ENCODE measurements at places on chromosomes 6 and 20.

DNA sequence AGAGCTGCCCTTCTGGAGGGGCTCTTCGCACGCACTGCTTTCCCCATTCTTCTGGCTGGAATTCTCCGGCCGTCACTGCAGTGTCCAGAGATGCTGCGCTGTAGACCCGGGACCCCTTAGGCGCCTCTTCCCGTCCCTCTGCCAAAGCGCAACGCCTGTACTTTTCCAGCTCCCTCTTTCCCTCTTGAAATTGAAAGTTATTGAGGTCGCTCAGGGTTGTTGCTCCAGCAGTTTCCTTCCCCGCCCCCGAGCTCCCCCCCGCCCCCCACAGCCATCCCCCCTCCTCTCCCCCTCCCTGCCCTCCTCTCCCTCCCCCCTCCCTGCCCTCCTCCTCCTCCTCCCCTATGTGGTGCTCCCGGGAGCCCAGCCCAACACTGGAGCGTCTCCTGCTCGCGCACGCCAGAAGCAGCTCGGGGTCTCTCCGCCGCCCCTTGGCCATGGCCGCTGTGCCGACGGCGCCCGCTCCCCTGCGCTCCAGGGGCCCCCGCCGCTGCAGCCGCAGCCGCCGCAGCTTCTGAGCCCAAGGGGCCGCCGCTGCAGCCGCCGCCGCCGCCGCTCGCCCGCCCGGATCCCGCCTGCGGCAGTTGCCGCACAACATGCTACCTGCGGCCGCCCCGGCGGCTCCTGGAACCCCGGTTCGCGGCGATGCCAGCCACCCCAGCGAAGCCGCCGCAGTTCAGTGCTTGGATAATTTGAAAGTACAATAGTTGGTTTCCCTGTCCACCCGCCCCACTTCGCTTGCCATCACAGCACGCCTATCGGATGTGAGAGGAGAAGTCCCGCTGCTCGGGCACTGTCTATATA lies at the start of gene RSPO3:
Gene RSPO3 (plus strand): TSS at position 374 of the 804 bp plus-strand sequence. CDS start 522 bp downstream, outside the sequence.
- DNase-seq, result no peak

DNA sequence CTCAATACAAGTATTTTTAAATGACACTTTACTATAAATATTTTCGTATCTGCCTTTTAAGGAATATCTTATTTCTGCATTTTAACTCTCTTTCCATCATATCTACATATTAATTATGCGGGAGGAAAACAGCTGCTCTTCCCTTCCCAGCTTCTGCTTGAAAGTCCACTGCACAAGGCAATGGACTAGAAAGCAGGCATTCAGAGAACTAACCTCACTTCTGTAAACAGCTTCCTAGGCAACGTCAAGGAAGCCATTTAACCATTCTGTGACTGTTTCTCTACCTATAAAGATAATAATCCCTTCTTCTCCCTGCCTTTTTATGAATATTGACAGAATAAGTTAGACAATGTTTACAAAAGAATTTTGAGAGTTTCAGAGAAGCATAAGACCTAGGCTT lies 319.4 kb downstream of the BTBD9 start:
- no peak for DNase-seq

DNA sequence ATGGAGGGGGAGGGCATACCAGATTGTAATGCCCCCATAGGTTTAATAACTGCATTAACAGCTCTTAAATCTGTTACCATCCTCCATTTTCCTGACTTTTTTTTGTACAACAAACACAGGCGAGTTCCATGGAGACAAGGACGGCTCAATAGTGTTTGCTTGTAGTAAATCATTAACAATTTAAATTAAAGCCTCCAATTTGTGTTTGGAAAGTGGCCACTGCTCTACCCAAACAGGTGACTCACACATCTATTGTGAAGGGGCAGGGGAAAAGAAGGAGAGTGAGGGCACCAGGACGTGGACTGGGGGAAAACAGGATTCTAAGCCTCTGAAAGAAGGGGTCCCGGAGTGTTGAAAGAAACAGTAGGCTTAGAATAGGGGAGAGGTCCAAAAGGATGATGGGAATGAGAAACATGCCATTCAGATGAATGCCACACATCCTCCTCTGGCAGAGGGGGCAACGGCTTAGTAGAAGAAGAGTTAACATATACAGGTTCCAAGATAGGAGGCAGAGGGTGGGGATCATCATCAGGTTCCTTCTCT lies 6.9 kb downstream of the GLYATL3 start:
- DNase-seq, result no peak

DNA sequence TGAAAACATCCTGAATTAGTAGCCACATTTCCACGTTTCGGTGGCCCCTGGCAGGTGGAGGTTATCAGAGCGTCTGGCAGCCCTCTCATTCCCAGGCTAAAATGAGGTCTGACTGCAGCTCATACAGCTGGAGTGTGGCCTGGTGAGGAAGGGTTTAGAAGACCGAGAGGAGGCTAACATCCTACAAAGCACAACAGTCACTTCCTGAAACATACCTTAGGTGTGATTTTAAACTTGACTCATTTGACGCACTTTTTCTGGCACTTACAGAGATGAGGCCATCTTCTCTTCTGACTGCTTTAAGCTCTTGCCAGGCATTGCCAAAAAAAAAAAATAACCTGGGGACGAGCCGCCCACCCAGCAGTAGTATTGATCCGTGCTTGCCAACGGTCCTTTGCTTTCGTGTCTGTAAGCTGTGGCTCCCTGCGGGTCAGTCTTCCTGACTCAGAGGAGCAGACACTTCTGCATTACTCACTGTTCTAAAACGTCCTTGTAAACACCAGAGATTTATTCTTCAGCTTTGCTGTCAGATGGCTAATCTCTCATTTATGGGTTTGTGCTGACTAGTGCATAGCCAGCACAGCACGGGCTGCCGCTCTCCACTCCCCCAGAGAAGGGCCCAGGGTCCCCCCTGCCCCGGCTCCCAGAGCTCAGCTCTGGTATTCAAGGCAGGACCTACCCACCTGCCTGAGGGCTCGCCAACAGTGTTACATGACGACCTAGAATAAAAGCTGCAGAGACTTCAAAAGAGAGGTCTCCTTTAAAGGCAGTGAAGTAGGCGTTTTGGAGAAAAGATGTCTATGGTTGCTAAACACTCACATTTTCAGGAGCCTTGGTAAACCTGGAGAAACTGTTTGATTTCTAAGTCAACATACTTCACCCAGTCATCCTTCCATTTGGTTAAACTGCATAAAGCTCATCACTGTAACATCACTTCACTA lies 78.5 kb upstream of the FRMD1 start:
- DNase-seq, result no peak

DNA sequence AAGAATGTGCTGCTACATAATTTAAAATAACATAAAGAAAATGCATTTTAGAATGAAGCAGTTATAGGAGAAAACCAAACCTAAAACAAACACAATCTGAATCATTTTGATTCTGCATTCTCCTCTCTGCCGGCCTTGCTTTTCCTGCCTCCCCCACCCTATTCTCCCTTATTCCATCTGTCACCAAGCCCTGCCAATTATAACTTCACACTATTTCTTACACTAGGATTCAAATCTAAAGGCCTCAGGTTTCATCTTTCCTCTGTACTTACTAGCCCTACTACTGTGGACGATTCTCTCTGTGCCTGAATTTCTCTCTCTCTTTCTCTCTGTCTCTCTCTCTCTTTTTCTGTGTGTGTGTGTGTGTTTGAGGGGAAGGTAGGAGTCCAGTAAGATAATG lies 18.7 kb upstream of the PRIM2 start:
- no peak for DNase-seq

DNA sequence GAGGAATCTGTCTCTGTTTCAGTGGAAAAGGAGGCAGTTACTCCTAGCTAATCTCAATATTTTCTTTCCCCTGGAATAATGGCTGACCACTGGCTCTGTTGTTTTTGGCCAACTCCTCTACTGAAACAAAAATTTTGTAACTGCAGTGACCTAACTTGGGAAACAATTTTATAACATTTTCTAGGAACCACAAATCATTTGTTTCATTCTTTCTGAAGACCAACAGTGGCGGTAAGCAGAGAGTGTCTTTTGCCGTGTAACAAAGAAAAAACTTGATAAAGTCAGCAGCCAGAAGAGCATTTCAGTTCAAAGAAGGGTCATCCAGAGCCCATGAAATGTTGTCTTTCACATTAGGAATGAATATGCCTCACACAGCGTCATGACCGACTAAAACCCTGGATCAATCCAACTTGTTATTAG lies 11.8 kb upstream of the BFSP1 start:
- DNase-seq, result no peak
